ENCODE measurements at places on chromosomes 16 and 17. TPM values are rescaled to one million over a fixed set of nuclear protein-coding genes. Genes with fewer than 3 reads are reported as not detected.

The AOC2 gene
- total RNA-seq: 0.25 TPM

The SDK2 gene
- not detected for total RNA-seq

The RETREG3 gene
- total RNA-seq: 41.1 TPM

The GAS2L2 gene
- not detected for total RNA-seq

The TSNAXIP1 gene
- 1.8 TPM for total RNA-seq

The WNT3 gene
- 0.65 TPM for total RNA-seq

The WBP2 gene
- total RNA-seq: 24.1 TPM

The IL17C gene
- total RNA-seq: not detected

The TEKT5 gene
- total RNA-seq: not detected

The TAC4 gene
- total RNA-seq: not detected

The PPP1R1B gene
- total RNA-seq: 4.1 TPM

The BLTP2 gene
- total RNA-seq: 200 TPM

The PRSS8 gene
- not detected for total RNA-seq

Measured in fibroblast of the aortic adventitia (primary cell).